ENCODE measurements at places on chromosomes 16 and 17.

- DNase-seq = no peak
Measured at GRCh38 chr17:18917506-18918032, 34.4 kb upstream of the SLC5A10 start.

GRCh38 chr16:56860226-56861020, 4.6 kb upstream of the SLC12A3 start:
- DNase-seq = no peak

DNA sequence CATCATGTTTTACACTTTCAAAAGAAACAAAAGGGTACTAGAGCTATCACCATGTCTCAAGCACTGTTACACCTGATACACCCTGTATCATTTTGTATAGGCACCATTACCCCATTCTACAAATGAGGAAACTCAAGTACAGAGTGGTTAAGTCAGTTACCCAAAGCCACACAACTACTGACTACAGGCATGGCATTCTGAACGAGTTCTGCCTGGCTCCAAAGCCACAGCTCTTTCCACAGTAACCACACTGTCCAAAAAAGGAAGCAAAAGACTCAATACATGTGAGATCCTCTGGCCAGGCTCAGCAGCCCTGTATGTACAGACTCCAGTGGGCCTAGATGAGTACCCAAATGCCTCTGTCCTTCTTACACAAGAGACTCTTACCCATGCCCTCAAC, 4.7 kb downstream of the DYNC1LI2 start:
- no peak for DNase-seq

DNA sequence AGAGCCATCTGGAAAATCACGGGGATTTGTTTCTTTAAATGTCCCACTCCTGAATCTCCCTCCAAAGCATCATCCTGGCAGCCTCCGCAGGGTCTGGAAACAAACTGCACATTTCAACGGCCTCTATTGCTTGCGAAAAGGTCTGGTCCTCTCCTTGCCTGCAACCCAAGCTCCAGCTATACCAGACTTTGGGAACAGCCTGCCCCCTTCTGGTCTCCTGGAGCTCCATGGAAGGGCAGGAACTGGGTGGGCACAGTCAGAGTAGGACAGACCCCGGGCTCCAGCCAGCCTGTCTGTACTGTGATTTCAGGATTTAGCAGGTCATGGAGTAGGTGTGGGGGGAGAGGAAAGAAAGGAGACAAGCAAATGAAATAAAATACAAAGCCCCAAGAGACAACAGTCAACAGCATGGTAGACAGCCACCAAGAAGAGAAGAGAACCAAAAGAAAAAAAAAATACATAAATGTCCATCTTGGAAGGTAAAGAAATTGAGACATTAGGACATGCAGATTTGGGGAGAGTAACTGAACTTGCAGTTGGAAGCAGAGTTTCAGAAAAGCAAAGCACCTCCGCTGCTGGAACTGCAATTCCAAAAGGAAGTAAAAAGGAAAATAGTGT, 2.7 kb downstream of the XYLT1 start:
- peak; percentile 78 for DNase-seq

GRCh38 chr16:28003923-28004322, 59.6 kb downstream of the GSG1L start:
- no peak for DNase-seq

GRCh38 chr16:67441907-67442306, 11.0 kb downstream of the HSD11B2 start:
- DNase-seq = no peak

DNA sequence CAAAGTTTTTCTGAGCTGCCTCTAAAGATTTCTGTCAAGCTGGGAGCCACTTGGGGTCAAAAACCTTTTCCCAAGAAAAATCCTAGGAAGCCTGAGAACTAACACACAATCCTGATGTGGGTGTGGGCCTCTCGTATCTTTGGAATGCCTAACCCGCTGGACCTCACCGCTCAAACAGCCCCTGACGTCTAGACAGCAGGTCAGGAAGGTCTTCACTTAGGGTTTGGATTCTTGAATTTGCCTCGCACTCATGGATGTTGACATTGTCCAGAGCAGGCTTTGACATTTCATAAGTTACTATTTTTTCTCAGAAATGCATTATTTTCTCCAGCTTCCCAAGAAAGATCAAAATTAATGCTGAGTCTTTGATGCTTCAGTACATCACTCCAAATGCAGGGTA, 18.9 kb downstream of the TEX2 start:
- no peak for DNase-seq

GRCh38 chr16:69166221-69166833, 20.6 kb upstream of the SNTB2 start:
- no peak for DNase-seq

- peak; percentile 14 for DNase-seq
Measured at GRCh38 chr17:36092230-36092629, 2.3 kb upstream of the CCL3 start.

GRCh38 chr17:4739122-4740024, at the start of the genes CXCL16 and ZMYND15:
CXCL16 (minus strand) TSS chr17:4739928; CDS start chr17:4739339, 589 bp downstream.
ZMYND15 (plus strand) TSS chr17:4739833; CDS start chr17:4740549, 716 bp downstream.
- DNase-seq = peak; percentile 59

DNA sequence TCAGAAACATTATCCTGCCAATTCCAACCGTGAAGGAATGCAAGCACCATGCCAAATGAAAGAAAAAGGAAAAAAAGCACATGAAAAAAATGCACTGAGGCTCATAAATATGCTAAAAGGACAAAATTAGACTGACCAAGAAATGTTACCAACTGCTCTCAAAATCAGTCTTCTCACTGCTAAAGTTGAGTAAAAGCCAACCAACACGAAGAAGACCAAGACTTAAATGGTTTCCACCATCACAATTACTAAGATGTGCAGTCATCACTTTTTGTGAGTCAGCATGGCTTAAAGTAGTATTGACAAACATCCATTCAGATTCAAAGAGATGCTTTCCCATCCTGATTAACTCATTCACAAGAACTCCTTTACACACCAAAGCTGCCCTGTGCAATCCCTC, 16.4 kb downstream of the CDYL2 start:
- no peak for DNase-seq

- no peak for DNase-seq
Measured at GRCh38 chr17:8369944-8370343, 6.6 kb downstream of the KRABD2 start.

DNA sequence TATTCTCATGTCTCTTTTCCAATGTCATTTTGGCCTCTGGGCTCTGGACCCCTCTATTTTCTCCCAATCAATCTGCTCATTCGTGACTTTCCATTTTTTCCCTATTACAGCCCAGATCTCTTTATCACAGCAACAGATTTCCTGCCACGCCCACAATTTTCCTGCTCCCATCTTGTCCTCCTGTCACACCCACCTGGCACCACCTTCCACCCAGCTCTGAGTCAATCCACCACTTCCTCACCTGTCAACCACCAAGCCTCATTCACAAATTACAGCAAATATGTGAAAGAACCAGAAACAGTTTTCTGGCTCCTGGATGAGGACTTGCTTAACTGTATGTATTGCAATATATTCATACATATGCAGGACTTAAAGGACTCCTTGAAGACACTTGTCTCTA, 311.3 kb downstream of the GRIN2A start:
- DNase-seq = no peak

- DNase-seq = no peak
Measured at GRCh38 chr16:68358951-68359350, 48.1 kb downstream of the PRMT7 start.

- no peak for DNase-seq
Measured at GRCh38 chr17:8459107-8459506, 23.4 kb downstream of the NDEL1 start.

GRCh38 chr16:86952769-86953168, 364.4 kb downstream of the C16orf95 start:
- no peak for DNase-seq

DNA sequence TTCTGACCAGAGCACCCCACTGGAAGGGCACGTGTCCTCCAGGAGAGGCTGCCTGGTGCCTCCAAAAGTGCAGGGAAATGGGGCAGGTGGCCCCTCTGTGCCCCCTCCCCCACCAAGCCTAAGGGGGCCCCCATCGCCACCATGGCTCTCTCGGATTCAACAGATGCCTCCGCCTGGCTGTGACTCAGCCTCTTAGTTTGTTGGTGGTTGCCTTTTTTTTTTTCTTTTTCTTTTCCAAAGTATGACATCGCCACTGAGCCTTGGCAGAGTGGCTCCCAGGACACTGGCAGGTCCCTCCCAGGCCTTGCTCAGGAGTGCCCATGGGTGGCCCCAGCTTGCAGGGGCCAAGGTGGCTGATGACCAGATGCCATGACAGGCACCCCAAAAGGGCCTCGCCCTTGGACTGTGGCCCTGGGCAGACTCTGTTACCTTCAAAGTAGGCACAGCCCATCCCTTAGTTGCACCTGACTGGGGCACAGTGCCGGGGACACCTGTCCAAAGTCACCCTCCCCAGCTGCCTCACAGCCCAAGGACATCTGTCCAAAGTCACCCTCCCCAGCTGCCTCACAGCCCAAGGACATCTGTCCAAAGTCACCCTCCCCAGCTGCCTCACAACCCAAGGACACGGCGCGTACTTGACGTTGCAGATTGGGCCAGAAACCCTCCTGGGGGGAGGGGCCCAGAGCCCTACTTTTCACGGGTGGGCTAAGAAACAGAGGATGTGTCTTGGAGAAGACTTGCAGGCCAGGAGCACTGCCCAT, 29.6 kb downstream of the NPTX1 start:
- no peak for DNase-seq

DNA sequence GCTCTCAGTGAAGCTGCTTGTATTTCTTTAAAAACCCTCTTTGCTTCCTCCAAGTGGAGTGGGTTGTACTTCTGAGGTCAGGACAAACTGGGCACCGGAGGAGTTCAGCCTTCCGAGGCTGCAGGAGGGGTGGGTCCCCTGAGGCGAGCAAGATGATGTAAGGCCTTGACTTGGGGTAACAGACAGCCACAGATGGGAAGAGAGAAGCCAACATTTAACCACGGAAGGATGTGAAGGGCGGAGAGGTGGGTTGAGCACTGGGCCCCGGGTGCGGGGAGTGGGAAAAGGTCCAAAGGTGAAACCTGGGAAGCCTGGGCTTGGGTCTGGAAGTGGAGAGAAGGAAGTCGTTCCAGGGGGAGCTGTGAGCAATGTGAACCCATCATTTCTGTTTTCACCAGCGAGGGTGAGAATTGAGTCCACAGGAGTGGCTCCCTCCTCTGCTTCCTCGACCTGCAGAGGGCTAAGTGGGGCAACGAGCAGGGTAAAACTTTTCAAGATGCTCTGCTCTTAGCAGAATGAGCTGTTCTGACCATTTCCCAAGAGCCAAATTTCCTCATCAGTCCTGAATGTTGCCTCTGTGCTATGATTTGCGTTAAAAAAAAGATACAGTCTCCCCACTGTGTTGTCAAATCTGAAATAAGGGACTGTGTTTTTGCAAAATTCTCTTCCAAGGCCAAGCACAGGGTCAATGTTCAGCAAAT, 137.7 kb upstream of the CRHR1 start:
- peak; percentile 30 for DNase-seq
